ENCODE measurements at places on chromosomes 1 and 21.

DNA sequence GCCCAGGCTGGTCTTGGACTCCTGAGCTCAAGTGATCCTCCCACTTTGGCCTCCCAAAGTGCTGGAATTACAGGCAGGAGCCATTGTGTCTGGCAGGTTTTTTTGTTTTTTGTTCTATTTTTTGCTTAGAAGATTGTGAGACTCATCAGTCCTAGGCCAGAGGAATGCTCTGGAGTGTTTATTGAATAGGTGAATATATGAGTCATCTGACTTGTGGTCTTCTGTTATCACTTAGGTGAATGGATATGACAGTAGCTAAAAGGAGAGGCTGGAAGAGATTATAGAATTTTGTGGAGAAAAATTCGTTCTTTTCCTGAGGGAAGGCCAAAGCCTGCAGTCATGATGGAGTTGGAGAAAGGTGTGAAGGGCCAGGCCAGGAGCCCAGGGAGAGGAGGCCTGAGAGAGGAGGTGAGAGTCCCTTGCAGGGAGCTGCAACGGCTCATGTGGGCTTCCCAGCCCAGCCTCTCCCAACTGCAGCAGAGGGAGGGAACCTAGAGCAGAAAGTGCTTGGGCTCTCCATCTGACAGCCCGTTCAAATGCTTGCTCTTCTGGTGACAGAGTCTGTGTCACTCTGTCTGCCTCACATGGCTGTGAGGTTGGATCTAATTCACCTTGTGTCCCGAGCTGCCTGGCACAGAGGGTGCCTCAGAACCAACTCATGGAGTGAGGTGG lies 31.6 kb upstream of the ACOT11 start:
- DNase-seq: no peak

- DNase-seq: no peak
These were observed 14.7 kb upstream of the KCNJ15 start for GRCh38 chr21:38242061-38242460.

- DNase-seq: no peak
These were observed 62.2 kb downstream of the ELK4 start for GRCh38 chr1:205569411-205570172.

GRCh38 chr1:206631085-206631509 lies 4.2 kb upstream of the DYRK3 start:
- DNase-seq: no peak

GRCh38 chr1:213828867-213829266 lies 158.9 kb upstream of the PROX1 start:
- DNase-seq: no peak

DNA sequence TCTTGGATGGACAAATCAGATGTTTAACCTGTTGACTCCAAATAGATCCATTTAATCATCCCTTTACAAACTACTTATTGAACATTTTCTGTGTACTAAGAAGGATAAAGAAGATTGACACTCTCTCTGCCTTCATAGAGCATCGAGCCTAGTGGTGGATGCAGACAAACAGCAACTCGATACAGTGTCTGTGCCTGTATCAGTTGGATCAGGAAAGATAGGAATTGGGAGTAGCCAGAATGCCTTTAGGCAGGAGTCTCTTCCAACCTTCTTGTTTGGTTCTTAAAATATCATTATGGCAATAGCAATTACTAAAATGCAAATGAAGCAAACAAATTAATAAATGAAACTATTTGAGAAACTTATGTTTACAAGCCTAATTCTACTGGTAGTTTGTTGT lies 89.0 kb upstream of the RAVER2 start:
- DNase-seq: no peak

DNA sequence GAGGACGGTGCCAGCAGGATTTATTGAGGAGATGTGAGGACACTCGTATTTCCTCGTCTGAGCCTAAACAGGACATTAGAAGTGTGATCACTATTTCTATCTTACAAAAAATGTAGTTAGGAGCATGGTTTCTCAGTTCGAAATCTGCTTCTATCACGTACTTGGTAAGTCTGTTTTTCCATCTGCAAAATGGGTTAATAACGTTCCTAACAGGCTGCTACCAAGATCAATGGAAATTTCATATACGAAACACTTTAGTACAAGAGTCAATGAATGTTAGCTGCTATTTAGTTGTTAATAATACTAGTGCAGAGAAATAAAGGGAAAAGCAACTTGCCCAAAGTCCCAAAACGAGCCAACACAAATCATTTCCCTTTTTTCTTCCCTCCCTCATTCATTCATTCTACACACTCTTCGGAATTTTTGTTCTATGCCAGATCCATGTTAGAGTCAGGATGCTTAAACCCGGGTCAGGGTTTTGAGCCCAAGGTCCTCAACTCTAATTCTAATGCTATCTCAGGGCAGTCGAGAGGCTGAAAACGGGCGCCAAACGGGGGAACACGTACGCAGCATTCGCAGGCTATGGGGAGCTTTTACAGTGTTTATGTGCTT lies 608 bp downstream of the SNRNP40 start:
- no peak for DNase-seq

GRCh38 chr21:26425576-26425975 lies 147.5 kb downstream of the CYYR1 start:
- no peak for DNase-seq

GRCh38 chr21:46454142-46454541 lies 4.5 kb upstream of the DIP2A start:
- no peak for DNase-seq

DNA sequence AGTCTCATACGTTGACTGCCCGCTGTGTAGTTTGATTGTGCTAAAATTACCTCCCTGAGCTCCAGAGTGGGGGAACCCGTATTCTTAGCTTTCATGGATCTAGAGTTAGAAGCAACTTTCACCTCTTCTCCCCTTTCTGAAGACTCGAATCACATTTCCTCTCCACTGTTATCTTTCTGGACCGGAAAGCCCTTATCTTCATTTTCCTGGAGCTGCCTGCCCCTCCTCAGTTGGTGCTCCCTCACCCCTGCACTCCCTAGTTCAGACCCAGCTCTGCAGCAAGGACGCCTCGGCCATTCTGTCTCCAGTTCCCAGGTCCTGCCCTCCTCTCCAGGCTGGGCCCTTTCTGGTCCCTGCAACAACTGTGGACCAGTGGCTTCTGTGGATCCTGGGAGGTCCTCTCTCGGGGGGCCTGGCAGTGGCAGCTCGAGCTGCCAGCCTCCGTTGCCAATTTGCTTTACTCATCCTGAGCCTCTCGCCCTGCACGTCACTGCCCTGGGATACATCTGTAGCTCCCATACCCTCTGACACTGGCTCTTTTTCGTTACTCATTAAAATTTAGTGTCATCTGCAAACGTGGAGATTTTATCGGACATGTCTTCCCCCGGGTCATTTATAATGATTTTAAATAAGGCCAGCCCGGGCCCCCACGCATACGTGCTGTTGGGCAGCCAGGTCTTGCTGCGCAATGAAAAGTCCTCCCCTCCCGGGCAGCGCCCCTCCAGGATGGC lies 141.5 kb upstream of the VAMP3 start:
- DNase-seq: no peak

GRCh38 chr1:18882486-18882885 lies 19.9 kb downstream of the ALDH4A1 start:
- no peak for DNase-seq

DNA sequence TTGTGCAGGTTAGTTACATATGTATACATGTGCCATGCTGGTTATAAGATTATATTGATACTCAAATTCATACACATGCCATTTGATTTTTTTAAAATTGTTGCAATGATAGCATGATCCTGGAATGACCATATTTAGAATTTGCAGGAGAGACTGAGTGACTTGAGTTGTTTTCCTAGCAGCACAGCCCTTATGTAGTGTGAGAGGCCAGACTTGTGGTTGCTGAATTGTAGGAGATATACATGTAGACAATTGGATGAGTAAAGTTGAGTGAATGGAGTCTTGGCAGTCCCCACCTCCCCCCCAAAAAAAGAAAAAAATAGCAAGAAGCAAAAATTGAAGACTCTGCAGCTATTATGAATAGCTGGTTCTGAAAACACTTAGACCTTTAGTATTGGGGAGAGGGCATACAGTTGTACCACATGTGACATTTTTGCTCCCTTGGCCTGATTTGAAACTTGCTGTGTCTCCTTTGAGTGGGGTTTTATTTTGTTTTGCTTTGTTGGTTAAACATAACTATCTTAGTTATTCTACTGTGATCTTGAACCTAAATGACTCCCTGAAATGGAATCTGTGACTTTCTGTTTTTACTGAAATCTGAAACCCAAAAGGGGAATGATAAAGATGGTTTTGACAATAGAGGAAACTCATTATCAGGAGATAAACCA lies 280.3 kb downstream of the HMCN1 start:
- DNase-seq: no peak

DNA sequence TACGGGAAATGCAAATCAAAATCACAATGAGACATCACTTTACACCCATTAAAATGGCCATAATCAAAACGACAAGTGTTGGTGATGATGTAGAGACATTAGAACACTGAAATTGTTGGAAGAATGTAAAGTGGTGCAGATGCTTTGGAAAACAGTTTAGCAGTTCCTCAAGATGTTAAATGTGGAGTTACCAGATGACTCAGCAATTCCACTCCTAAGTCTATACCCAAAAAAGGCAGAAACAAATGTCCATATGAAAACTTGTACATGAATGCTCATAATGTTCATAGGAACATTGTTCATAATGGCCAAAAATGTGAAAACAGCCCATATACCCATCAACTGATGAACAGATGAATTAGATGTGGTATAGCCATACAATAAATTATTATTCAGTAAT lies 267.4 kb downstream of the KCNH1 start:
- DNase-seq: no peak

GRCh38 chr1:28313702-28314546 lies 14.9 kb upstream of the MED18 start:
- DNase-seq: no peak

DNA sequence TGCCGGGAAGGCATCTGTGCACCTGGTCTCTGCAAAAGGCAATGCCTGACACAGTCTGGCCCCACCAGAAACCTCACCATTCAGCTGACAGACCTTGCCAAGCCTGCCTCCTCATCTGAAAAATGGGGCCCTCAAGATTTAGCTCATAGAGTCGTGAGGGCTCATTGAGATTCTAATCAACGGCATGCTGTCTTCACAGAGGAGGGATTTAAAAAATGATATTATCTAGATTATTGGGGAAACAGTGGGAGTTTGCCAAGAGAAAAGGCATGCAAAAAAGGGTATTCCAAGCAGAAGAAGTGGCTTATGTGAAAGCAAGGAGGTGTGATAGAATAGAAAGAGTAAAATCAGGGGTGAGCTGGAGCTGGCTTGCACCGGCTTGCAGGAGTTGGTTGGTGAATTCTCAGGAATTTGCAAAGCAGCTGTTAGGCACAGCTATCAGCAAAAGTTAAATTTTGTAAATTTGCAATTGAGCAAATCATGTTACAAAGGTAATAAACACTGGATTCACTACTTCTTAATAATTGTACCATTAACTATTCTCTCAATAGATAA lies 91.7 kb upstream of the WNT4 start:
- DNase-seq: no peak

DNA sequence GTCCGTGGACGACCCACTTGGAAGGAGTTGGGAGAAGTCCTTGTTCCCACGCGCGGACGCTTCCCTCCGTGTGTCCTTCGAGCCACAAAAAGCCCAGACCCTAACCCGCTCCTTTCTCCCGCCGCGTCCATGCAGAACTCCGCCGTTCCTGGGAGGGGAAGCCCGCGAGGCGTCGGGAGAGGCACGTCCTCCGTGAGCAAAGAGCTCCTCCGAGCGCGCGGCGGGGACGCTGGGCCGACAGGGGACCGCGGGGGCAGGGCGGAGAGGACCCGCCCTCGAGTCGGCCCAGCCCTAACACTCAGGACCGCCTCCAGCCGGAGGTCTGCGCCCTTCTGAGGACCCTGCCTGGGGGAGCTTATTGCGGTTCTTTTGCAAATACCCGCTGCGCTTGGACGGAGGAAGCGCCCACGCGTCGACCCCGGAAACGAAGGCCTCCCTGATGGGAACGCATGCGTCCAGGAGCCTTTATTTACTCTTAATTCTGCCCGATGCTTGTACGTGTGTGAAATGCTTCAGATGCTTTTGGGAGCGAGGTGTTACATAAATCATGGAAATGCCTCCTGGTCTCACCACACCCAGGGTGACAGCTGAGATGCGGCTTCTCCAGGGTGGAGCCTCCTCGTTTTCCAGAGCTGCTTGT lies 32.4 kb downstream of the PRMT2 start:
- DNase-seq: no peak

DNA sequence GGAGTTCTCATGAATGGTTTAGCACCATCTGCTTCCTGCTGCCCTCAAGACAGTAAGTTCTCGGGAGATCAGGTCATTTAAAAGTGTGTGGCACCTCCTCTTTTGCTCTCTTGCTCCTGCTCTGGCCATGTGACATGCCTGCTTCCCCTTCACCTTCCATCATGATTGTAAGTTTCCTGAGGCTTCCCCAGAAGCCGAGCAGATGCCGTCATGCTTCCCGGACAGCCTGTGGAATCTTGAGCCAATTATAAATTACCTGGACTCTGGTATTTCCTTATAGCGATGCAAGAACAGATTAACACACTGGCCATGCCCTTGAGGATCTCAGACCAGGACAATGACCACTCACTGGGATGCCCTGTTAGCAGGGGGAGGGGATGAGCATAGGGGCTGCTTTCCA lies 212.3 kb downstream of the MATN1 start:
- DNase-seq: no peak

GRCh38 chr1:1063945-1064831 lies 9.9 kb downstream of the RNF223 start:
- peak; percentile 91 for DNase-seq

DNA sequence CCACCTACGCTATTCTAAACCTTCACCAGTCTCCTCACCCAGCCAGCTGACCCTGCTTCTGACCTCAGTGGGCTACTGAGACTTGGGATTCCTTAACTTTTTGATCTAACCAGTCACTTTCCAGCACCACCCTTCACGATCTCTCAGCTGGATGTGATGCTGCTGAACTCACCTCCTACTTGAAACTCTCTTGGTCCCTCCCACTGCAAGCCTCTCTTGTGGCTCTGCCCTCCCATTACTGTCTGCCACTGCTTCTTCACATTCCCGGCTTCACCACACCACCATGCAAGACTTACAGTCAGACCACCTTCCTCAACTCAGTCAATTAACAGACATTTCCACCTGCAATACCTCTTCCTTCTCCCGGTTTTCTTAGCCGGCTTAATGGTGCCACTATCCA lies 6.3 kb downstream of the TAF5L start:
- DNase-seq: peak; percentile 17

- DNase-seq: no peak
These were observed 67.6 kb downstream of the TPR start for GRCh38 chr1:186307445-186307844.

DNA sequence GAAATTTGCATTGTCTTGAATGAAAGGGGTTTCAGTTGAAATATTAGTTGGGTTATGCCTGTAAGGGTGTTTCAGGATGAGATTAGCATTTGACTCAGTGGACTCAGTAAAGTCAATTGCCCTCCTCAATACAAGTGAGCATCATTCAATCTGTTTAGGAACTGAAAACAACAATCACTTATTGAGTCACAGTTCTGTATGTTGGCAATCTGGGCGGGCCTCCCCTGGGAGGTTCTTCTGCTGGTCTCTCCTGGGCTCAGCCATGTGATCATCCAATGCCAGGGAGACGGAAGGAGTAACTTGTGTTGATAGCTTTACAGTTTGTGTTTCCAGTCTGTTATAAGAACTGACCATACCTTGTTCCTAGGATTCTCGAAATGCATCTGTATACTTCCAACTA lies 262.9 kb upstream of the RUNX1 start:
- no peak for DNase-seq

Data from T-helper 2 cell (primary cell).